ENCODE measurements at places on chromosomes 11 and 22.

GRCh38 chr22:30681831-30682230, 12.8 kb upstream of the OSBP2 start:
- no peak for DNase-seq

- no peak for DNase-seq
These were observed 515.3 kb downstream of the JRKL start for GRCh38 chr11:96905143-96905542.

GRCh38 chr22:40395607-40396006, 25.2 kb downstream of the SGSM3 start:
- DNase-seq: no peak

DNA sequence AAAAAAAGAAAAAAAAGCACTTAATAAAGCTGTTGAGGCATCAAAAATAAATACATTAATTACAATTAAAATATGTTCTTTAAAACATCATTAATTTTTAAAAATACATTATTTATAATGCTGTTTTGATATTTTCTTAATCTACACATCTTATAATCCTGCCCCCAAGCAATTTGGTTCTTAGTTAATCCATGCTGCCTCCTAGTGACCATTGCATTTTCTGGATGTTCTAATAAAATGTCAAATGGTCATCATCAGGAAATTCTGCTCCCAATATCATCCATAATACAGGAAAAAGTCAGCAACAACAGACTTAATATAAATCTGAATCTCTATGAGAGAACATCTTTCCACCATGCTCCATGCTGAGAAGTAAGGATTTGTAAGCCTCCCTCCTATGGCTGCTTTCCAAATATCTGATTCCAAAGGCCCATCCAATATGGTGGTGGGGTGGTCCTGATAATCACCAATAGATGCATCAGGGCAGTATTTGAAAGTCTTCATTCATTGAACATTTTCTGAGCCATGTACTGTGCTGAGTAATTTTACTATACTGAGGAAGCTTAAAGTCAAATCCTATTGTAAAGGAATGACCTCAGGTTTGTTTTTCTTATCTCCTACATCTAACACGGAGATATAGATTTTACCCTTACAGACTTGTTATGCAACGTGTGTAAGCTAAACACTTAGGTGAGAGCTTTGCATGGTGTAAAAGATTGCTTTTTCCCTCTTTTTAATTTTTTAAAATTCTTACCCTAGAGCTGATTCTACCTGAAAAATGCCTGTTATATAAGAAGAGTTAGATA, 124.7 kb upstream of the BMAL1 start:
- no peak for DNase-seq

DNA sequence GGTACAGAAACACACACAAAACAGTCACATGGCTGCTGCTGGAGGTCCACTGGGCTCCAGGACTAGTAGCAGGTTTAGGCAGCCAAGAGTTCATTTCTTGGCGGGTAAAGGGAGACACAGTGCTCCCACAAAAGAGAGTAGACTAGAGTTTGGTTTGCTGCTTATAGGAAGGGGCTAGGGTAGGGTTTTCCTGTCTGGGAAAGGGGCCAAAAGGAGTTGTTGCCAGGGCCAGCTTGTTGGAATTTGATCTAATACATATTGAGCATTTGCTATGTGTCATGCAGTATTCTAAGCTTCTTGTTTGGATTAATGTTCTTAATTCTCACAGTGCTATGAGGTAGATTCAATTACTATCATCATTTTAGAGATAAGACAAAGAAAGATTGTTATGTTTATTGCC, 195.1 kb upstream of the PLET1 start:
- no peak for DNase-seq

- no peak for DNase-seq
These were observed 237.6 kb upstream of the TBCEL start for GRCh38 chr11:120786206-120786735.

- no peak for DNase-seq
These were observed 42.8 kb downstream of the ETS1 start for GRCh38 chr11:128544471-128545051.

- DNase-seq: no peak
These were observed 48.4 kb upstream of the TP53I11 start for GRCh38 chr11:44999068-44999467.

- DNase-seq: no peak
These were observed 72.5 kb downstream of the PACS1 start for GRCh38 chr11:66142370-66143263.

DNA sequence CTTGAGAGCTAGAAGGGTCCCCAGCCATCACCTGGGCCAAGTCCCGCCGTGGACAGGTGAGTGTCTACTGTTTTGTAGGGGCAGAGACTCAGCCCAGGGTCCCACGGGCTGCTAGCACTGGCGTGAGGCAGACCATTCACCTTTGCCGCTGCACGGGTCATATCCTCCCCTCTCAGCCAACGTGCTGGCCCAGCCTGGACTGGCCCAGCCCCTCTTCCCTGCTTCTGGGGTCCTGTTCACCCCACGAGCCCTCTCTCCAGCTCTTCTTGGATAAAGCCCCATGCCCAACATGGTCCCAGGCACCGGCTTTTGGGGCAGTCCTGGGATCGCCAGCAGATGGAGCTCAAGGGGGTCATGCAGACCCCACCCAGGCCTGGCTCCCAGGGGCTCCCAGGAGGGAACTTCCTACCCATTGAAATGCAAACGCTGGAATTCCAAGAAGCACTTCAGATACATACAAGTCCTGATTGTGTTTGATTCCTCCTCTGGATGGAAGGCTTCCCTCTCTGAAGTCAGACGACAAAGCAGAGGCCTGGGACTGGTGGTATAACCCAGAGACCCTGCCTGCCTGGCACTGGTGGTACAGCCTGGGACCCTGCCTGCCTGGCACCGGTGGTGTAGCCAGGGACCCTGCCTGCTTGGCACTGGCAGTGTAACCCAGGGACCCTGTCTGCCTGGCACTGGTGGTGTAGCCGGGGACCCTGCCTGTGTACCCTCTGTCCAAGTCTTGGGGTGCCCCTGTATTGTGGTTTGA, 8.9 kb upstream of the SEPTIN5 start:
- no peak for DNase-seq

DNA sequence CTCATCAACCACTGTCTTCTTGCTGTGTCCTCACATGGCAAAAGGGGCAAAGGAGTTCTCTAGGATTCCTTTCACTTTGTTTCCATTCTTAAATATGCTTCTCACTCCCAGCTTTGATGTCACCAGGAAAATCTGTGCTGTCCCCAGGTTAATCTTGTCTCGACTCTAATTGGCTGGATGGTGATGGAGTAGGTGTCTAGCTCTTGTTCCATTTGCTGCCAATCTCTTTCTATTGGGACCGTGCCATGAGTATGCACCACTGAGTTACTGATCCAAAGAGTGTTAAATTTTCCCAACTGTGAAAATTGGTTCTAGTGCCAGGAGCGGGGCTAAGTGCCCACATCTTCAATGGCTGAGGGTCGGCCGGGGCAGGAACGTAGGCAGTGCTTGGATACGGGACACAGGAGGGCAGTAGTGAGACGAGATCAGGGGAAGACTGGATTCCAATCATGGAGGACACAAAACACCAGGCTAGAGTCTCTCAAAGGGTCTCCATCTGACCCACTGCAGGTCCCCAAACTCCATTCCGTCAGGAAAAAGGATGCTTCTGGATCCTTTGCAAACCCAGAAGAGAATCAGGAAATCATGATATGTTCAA, 47.7 kb upstream of the CSNK2A3 start:
- DNase-seq: no peak

GRCh38 chr22:29267858-29268510, at the start of the genes EWSR1 and RHBDD3:
Gene EWSR1 (plus strand): TSS chr22:29268268. CDS start chr22:29268337, 69 bp downstream.
Gene RHBDD3 (minus strand): TSS chr22:29267981. CDS start chr22:29265626, 2,355 bp downstream.
- peak; percentile 96 for DNase-seq

GRCh38 chr22:17369439-17370025, at the start of gene CECR2:
Gene CECR2 (plus strand): TSS chr22:17369460. CDS start chr22:17369784, 324 bp downstream.
- DNase-seq: peak; percentile 74

- DNase-seq: no peak
These were observed 303.0 kb downstream of the ST3GAL4 start for GRCh38 chr11:126658306-126659056.

DNA sequence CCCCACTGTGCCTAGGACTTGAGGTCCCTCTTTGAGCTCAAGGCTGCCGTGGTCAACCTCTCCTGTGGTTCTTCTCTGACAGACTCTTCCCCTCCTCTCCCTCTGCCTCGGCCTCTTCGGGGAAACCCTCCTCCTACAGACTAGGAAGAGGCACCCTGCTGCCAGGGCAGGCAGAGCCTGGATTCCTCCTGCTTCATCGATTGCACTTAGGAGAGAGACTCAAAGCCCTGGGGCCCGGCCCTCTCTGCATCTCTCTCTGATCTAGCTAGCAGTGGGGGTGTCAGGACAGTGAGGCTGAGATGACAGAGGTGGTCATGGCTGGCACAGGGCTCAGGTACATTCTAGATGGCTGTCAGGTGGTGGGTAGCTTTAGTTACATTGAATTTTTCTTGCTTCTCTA, 63.6 kb upstream of the EMID1 start:
- no peak for DNase-seq

DNA sequence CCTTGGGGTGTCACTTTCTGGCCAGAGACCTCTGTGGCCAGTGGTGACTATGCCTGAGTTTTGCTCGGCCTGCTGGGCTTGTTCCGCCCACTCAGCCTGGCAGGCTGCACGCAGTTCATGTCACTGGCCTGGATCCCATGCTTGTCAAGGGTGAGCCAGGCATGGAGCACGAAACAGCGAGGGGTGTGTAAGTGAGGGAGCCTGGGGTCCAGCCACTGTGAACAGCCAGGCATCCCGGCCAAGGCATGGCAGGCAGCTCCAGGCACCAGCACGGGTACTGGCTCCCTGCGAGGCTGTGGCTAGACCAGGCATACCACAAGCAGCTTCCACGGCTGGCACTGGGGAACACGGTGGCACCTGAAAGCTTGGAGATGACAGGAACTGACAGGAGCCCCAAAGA, 214.3 kb downstream of the LRRC4C start:
- peak; percentile 14 for DNase-seq

GRCh38 chr22:25008666-25009065, 56.1 kb downstream of the KIAA1671 start:
- DNase-seq: peak; percentile 52

DNA sequence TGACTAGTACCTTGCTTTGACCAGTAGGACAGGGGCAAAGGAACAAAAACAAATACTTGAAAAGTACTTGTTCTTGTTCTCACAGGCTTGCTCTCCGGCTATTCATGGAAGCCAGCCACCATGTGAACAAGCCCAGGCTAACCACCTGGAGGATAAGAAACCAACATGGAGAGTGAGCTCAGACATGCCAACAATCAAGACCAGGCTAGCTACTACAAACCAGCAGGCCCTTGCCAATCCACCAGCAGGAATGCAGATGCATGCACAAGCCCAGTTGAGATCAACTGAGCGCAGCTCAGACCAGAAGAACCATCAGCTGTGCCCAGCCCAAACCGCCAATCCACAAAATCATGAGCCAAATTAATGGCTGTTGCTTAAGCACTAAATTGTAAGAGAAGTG, 180.1 kb upstream of the ISX start:
- DNase-seq: no peak

DNA sequence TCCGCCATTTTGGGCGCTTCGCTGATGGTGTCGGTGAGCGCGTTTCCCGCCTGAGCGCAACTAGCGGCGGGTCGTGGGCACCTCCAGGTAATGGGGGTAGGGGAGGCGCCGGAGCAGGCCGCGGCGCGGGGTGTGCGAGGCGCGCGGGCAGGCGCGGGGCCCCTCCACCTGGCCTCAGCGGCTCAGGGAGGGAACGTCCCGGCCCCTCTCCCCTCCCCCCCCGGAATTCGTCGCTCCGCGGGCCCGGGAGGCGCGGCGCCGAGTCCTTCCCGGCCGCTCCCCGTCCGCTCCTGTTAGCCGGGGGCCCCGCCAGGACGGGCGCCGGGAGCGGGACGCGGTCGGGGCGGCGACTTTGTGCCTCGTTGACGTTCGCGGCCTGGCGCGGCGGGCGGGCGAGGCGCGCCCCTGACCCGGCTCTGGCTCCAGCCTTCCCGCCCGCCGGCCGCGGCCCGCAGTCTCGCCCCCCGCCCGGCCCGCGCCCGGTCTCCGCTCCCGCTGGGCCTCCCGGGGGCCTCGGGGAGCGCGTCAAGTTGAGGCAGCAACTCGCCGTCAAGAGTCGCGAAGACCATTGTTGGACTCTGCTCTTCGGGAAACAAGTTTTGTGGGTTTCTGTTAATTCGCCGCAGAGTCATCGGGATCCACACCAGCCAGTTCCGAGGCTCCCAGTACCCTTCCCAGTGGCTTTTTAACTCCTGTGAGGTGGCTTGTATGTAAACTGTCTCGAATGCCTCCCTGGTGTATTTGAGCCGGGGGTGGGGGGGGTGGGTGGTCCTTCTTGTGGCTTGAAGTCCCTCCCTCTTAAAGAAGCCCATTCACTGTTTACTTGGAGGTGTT, at the start of gene PPP6R3:
TSS of gene PPP6R3 (plus strand) at position 12 of the 834 bp plus-strand sequence. CDS start 76,913 bp downstream, outside the sequence.
- DNase-seq: no peak

DNA sequence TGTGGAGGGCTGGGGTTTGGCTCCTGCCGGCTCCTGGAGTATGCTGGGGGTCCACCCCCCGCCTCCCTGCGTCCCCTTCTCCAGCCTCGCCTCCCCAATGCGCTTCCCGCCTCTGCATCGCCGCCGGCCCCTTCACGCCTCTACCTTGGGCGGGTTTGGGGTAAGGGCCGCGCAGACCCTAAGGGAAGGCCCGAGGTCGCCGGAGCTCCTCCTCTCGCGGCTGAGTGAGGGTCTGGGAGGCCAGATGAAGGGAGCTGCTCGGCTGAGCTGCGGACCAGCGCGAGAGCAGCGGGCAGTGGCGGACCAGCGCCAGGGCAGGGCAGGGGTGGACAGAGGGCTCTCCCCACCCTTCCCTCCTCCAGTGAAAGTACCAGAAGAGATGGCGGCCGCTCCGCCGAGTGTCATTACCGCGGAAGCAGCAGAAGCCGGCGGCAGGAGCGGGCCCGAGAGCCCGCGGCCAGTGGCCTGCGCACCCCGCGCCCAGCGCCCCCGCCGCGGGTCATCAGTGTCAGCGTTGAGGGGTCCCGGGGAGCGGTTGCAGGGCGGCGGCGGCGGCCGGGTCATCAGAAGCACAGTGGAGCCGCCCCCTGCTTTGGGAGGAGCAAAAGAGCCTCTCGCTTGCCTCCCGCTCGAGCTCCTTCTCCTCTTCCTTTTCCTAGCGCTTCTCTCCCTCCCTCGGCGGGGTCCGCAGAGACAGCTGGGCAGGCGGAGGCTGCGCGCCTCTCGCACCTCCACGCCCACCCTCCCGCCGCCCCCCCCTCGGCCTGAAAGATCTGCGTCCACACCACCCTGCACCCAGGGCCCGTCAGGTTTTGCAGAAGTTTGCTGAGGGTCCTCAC, 255.6 kb upstream of the CADM1 start:
- peak; percentile 60 for DNase-seq

DNA sequence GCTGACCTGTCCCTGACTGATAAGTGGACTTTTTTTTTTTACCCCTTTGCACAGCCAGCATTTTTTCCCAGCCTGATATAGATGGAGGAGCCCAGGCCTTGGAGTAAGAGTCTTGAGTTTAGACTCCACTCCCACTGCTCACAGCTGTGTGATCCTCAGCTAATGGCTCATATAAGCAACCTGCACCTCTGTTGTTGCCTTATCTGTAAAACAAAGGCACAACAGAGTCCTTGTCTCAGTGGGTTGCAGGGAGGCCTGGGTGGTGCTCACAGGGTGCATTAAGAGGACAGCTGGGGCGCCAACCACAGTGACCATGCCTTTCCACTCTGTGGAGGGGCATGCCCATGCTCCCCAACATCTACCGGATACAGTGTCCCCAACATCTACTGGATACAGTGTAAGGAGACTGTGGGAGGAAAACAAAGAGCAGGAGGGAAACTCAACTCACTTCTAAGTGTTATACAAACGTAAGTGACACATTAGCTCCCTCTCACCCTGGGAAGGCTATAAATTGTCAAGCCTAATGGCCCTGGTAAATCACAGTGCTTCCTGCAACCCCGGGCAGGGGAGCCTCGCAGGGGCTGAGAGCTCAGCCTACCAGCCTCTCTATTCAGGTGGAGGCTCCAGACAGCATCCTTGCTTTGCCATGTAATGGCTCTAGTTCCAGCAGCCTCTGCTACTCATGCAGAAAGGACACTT, 109.5 kb downstream of the TENM4 start:
- DNase-seq: no peak
